Stimulated activated CD8-positive, alpha-beta memory T cell treated with anti-CD3 and anti-CD28 coated beads, Interleukin-4, amount 100 ng/mL, for 1 hour (primary cell): ENCODE measurements at places on chromosomes 5 and 9.

- no peak for DNase-seq
These were observed 114.1 kb downstream of the SYK start for GRCh38 chr9:90915693-90916092.

GRCh38 chr5:124236361-124237205 is 509.9 kb downstream of the ZNF608 start:
- no peak for DNase-seq

DNA sequence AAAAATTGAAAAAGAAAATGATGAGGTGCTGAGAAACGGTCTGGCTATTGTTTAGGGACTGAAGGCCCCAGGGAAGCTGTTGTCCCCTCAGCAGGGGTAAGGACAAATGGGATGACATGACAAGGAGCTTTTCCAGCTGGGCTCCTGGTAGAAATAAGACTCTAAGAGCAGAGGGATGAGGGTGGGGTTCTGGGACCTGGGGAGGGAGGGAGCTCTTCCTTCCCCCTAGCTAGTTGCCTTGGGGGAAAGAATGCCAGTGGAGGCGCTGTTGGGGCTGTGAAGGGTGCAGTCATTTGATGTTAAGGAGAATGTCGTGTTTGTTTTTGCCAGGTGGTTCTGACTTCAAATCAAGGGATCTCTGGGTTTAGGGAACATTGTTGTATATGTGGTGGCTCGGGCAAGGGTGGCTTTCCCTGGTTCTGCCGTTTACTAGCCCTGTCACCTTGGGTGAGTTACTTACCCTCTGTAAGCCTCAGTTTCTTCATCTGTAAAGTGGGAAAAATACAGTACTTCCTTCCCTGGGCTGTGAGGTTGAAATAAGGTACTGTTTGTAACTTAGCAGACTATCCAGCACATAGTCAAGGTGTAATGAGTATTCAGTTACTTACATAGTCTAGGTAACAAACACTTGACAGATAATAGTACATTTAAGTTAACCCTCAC is 47.8 kb downstream of the WWC1 start:
- DNase-seq, result no peak

GRCh38 chr9:76400534-76401096 is 6.4 kb upstream of the RFK start:
- no peak for DNase-seq

GRCh38 chr5:102561894-102562760 is 63.3 kb upstream of the SLCO6A1 start:
- DNase-seq, result no peak

DNA sequence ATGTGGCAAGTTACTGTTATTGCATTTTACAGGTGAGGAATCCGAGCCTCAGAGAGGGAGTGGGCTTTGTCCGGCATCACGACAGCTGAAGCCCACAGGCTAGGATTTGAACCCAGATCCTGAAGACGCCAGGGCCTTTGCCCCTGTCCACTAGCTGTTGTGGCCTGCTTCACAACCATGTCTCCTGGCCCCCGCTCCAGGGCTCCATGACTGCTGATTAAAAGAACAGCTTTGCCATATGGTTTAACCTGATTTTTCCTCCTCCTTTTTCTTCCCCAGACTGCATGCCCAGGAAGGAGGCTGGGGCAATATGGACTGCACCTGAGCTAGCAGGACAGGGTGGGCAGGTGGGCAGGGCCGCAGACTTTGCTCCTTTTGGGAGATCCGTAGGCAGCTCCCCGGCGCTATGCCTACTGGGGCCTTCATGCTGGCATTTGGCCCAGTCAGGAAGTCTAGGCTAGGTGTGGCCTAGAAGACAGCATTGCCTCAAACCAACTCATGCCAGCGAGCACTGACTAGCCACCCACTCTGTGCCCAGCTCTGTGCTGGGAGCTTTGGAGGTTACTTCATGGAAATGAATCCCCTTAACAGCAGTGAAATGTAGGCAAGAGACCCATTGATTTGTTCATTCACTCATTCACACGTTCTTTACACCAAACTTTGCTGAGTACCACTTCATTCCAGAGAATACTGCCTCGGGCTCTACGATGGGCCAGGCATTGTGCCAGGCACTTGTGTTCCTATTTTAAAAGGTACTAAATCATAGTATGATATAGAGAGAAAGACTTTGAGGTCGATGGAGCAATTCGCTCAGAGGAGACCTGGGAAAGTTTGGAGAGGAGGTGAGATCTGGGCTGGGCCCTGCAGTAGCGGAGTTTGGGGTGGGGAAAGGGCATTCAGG is 94.3 kb upstream of the CPEB4 start:
- no peak for DNase-seq

DNA sequence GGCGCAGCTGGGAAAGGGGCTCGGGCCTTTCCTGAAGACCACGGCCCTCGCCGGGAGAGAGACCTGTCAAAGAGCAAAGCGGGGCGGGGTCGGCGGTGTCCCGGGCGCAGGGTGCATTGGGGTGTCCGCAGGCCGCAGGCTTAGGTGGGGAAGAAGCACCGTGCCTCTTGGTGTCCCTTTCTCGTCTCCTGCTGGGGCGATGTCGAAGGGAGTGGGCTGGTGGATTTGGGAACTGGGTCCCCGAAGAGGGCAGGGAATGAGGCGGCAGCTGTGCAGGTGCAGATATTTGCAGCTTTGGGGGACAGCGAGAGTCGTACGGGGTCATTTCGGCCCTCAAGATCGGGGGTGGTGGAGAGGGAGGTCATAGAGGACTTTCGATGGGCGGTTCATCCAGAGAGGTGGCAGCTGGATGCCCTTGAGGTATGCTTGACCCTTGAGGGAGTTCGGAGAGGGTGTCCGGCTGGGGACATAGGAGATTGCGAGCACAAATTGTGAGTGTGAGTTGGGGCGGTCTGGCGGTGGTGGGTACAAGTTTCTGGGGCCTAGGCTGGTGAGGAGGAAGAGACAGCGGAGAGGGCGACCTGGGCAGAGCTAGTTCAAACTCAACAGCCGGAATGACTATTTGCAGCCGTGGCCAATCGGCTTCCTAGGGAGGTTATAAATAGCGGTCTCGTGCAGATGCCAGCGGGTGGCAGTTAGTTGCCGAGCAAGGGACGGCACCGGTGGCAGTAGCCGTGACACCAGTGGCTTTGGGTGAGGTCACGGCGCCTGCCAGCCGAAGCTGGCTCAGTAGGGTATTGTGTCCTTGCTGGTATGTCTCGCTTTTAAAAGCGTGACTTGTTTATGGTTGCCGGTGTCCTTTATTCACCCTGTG is 601 bp downstream of the NNT start:
- DNase-seq, result peak; percentile 44

DNA sequence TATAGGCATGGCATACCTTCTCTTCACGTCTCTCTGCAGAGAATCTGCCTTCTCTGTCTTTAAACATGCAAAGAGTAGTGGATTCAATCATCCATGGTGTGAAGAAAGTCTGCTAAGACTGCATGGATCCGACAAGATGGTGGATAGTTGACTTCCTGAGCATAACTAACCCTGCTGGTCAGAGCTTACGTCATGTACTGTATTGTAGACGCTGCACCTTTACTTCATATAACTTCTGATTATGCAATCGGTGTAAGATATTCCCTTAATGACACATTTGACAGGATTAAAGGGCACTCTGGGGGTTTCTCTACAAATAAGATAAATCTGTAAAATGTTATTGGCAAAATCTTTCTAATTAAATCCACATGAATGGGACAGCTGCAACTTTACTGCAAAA is 240.3 kb upstream of the NREP start:
- DNase-seq, result no peak

DNA sequence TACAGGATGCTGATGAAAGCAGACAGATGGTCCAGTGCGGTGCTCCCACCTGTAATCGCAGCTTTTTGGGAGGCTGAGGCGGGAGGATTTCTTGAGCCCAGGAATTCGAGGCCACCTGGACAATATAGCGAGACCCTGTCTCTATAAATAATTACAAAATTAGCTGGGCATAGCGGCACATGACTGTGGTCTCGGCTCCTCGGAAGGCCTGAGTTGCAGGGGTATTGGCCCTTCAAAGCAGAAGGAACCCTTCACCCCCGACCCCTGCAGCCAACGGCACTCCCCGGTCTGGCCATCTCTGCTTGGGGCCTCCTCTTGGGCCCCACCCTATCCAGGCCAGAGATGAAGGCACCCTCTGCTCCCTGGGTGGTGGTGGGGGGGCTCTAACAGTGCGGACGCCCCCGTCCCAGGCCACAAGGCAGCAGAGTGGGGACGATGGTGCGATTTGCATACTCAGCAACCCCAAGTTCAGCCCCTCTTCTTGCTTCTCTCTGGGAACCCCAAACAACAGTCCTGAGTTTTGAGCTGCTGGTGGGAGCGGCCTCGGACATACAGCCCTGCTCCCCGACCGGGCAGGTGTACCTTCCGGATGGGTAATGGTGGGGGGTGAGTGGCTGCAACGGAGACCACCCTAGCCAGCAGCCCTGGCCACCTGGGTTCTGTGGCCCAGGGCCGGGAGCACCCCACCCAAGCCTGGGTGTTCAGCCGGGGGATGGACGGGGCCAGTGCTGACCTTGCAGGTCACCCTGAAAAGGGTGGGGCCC is 50.7 kb downstream of the NACC2 start:
- DNase-seq, result no peak

- DNase-seq, result no peak
These were observed 384.6 kb downstream of the SPOCK1 start for GRCh38 chr5:137114529-137114928.

DNA sequence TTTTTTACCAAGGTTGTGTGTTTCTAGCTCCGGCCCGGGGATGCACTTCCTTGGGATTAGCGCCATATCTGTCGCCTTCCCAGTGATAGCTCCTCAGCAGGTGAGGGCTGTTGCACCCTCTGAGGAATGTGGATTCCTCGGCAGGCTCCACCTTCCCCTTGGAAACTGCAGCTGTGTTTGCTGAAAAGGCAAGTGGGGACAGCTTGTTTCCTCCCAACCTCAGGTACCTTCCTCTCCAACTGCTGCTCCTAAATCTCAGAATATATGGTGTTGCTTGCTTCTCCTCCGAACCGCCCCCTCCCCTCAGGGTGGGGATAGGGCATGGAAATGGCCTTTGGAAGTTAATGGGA is 1.3 kb downstream of the SLC1A1 start:
- DNase-seq, result no peak

DNA sequence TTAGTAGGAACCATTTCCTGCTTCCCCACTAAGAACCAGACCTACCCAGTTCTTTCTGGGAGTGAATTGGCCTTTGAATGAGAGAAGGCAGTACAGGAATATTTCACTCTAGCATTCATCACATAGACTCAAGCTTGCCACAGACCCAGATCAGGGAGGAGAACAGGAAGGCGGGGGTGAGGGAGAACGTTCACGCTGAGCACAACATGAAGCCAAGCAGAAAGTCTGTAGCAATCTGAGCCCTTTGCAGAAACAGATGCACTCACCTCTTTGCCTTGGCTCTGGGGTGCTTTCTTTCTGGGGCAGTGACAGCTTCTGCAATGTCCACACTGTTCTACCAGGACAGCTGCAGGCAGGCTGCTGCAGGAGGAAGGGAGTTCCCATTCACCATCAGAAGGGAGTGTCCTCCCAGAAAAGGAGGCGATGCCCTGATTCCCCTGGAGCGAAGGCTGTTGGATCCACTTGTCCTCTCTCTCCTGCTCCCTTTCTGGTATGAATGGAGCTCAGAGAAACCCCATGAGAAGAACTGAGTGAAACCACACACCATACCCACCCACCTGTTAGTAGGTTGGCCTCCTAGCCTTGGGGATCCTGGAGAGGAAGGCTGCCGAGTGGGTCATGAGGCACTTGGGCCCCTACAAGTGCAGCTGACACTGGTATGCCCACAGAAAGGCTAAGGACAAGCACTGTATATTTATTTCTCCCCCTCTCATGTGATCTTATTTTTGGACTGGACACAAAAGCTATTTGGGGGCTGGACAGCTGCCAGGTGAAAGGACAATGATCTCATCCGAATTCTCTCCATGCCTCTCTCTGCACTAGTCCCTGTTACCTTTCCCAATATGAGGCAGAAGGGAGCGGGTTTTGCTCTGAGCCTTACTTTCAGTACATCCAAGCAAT is 11.7 kb upstream of the FGF1 start:
- no peak for DNase-seq

DNA sequence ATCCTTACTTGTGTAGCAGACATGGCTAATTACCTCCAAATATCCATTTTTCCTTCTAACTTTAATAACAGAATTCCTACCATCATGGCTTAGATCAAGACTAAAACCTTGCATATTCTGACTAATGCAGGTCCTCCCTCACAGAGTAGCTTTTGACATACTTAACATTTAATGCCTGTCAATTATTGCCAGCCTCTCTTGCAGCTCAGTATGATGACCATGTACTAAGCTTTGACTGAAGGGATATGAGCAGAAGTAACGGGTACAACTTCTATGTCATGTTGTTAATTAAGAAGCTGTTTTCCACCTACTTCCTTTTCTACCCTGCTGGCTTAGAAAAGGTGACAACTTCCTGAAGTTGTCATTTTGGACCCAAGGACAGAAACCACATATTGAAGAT is 533.4 kb downstream of the PSAT1 start:
- no peak for DNase-seq

GRCh38 chr5:79853676-79854418 is 137.2 kb downstream of the MTX3 start:
- DNase-seq, result no peak

DNA sequence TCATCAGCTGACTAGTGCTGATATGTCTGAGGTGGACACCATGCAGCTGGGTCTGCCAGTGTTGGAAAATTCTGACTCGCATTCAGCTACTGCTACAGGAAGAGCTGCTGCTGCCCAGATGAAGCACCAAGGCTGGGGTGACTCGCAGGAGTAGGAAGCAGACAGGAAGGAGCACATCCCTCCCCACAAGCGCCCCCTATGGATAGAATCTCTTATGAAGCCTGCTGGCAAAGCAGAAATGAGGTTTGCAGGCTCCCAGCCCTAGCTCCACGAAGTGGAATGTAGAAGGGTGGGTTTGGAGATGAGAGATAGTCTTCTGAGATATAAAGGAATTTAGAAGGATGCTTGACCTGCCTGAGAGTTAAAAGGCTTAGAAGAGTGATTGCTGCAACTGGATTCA is 443.0 kb downstream of the ACTL7B start:
- no peak for DNase-seq

GRCh38 chr5:149362541-149362940 is 4.7 kb downstream of the PCYOX1L start:
- DNase-seq, result no peak

DNA sequence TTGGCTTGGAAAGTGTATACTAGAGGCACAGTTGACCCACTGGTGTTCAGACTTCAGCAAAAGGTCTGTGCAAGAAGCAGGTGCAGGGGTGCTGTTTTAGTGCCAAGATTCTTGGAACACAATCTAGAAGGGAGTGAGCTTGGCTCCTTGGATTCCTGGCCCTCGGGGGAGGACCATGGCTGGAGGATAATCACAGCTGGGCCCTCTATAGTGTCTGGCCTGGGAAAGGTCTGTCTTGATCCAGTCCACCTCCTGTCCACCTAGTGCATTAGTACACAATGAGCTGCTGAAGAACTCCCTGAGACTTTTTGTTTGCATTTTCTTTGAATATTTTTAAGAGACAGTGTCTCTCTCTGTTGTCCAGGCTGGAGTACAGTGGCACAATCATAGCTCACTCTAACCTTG is 50.4 kb upstream of the PLPP1 start:
- DNase-seq, result no peak

GRCh38 chr5:14464671-14465070 is 116.9 kb upstream of the OTULINL start:
- DNase-seq, result no peak
